ENCODE measurements at places on chromosomes 16 and 17.

DNA sequence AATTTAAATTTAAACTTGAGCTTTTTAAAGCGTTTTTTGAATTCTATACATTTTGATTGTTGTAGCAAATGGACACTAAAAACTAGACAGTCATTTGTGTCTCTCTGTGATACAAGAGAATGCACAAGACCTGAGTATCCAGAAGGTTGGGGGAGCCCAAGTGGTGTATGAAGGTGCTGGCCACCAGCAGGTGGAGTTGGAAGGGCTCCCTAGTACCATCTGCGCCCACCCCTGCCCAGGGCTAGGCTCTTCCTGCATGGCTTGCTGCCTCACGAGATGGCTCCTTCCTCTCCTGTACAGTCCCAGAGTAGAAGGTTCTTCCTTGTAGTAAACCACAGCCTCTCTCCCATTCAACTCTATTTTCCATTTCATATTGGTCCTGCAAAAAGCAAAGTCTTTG is 17.0 kb downstream of the GID4 start:
- no peak for DNase-seq

DNA sequence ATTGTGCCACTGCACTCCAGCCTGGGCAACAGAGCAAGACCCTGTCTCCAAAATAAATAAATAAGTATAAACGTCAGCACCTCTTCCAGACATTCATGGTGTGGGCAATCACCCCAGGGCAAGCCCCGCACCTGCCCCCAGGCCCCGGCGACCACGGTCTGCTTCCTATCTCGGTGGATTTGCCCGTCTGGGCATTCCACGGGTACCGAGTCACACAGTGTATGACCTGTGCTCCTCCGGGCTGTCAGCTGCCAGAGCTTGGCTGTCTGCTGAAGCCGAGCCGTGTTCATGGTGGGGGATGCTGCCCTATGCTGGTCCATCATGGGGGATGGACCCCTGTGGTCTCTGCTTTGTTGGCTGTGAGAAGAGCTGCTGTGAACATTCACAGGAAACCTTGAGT is 15.4 kb downstream of the CYBC1 start:
- no peak for DNase-seq

DNA sequence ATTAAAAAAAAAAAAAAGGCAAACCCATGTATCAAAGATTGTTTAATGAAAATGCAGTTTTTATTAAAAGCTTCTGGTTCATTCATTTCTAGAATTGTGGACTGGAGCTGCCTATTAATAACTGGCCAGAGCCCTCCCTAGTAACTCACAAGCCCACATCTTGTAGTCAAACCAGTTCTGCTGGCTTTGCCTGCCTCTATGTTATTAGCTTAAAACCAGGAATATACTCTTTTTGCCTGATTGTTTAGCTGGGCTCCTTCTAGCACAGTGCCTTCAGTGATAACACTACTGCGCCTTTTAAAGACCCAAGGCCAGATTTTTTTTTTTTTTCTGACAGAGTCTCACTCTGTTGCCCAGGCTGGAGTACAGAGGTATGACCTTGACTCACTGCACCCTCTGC is 26.0 kb downstream of the TAC4 start:
- no peak for DNase-seq

DNA sequence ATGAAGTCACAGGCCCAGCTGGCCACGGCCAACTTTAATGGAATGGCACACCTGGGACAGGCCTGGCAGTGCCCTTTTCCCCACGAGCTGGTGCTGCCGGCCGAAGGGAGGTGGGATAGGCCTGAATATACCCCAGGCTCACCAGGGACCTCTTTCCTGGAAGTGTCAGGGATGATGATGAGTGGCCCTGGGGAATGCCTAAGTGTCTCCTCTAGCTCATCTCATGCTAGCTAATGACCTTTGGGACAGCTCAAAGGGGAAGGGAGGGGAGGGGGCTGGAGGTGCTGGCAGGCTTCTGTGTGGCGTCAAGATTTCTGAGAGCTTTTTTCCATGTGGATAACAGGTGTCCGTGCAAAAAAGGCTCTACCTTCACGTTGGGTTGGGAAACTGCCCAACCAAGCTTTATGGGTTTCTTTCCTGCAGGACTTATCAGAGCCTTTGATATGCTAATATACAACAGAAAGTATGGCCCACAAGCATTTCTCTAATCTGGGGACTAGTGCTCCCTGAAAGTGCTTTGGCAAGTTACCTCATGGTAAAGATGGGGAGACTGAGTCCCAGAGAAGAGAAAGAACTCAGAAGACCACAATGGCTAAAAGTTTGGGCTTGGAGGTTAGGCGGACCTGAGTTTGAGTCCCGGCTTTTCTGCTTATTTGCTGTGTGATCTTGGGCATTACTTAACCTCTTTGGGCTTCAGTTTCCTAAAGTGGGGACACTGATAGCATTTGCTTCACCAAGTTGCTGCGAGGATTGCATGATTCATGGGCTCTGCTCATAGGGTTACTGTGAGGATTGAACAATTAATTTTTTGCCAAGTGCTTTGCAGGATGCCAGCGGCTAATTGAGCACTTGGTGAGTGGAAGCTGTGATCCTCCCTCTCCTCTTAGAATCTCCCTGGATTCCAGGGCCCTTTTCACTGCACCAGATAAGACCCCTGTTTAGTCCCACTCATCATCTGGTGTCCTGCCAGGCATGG is 14.0 kb downstream of the ADGRG1 start:
- DNase-seq, result no peak

- DNase-seq, result no peak
These were observed 449 bp downstream of the SMCR8 start for GRCh38 chr17:18315562-18315922.

DNA sequence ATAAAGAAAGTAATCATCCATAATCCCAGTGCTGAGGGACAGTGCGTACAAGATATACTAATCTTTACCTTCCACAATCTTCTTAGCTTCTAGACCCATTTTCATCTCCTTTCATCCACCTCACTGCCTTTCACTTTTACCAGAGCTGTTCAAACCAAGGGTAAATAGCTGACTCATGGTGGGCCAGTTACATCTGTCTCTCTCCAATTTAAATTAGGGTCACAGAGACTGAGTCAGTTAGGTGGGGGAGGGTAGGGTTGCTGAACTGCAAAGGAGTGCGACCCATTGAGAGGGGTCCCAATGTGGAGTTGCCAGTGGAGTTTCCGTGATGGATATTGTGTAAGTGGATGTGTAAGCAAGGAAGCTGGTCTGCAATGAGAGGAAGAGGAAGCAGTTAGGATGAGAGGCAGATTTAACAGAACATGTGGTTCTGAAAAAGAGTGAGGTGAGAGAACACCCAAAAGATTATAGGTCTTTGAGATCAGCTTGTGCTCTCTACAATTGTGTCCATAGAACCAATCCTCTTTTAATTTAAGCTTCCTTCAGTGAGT is 83.5 kb downstream of the GP2 start:
- DNase-seq, result no peak

DNA sequence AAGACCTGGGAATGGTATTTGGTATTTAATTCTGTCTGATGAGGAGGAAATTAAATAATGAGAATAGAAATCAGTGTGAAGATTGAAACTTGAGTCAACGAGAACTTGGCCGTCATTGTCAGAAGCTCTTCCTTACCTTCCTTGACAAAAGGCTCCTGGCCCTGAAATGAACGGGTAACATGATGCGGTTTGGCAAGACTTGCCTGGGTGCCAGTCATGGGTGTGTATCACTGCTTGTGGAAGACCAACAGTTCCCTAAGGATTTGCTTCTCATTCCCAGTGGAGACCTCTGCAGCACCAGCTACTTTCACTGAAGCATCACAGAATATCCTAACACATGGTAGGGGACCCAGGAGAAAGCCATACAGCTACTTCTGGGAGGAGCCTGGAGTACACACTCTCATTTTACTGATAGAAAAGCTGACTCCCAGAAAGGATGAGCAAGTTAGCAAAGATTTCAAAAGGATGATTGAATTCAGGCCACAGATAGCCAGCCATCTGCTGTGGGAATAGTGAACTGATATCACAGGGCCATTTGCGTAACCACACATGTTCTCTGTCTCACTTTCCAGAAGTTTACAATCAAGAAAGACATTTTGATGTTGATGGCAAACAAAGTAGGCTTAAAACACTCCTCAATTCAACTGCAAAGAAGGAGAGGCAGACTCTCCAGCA is 258.1 kb upstream of the SALL1 start:
- no peak for DNase-seq

DNA sequence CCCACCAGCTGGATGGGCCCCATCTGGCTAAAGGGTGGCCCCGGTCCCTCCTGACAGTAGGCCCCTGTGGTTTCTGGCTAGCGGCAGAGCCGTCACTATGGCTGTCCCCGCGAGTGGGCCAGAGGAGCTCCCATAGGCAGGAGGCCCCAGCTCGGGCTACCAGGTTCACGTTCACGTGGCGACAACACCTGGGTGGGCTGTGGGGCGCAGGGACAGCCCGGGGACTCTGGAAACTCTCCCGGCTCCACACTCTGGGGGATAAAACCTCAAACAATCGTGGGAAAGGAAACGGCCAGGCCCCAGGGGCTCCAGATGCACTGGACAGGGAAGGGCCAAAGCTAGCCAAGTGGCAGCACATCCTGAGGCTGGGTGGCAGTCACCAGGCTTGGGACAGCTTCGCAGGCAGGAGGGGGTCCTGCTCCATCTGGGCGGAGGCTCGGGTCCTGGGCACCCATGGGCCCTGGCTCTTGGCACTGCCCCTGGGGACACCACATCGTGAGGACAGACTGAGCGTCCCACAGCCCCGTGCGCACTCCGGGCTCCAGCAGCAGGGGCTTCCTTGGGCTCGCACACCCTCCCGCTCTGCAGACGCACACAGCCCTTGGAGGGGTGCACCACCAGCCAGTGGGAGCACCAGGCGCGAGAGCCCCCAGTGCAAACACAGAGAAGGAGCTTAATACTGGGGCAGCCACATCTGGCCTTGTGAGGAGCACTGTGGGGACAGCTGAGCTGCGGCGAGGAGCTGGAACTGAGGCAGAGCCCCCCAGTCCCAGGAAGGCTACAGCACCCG is 4.4 kb downstream of the RNF166 start:
- no peak for DNase-seq

- no peak for DNase-seq
These were observed 21.0 kb upstream of the ITGAX start for GRCh38 chr16:31333686-31334649.

- DNase-seq, result no peak
These were observed 29.1 kb upstream of the ERN1 start for GRCh38 chr17:64158831-64159590.

- DNase-seq, result no peak
These were observed 186.2 kb upstream of the WSCD1 start for GRCh38 chr17:5883775-5884665.

- DNase-seq, result no peak
These were observed 36.1 kb downstream of the GINS2 start for GRCh38 chr16:85652431-85653221.

- no peak for DNase-seq
These were observed 7.6 kb upstream of the PPP1R1B start for GRCh38 chr17:39618956-39619785.

DNA sequence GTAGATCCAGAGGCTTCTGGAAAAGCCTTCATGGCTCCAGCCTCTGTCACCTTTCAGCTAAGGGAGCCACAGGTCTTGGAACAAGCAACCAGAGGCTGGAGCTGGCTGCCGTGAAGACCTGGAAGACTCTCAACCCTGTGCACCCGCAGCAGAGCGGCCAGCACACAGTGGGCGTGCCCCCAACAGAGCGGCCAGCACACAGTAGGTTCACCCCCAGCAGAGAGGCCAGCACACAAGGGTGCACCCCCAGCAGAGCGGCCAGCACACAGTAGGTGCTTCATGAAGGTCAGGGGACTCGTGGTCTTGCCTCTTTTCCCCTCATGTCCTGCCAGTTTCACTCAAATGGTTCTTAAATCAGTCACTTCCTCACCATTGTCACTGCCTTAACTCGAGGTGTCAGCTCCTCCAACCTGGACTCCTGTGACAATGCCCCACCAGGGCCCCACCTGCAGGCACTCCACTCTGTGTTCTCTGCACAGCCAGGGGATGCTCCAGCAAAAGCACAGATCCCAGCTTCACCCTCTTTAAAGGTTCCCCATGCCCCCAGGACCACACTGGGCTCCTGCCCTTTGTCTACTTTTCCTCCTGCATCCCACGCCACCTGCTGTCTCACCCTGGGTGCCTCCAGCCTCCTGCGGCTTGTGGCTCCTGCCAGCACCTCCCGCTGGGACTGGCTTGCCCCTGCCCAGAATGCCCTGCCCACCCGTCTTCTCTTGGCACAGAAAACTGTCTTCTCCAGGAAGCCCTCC is 42.4 kb upstream of the DOC2B start:
- no peak for DNase-seq

DNA sequence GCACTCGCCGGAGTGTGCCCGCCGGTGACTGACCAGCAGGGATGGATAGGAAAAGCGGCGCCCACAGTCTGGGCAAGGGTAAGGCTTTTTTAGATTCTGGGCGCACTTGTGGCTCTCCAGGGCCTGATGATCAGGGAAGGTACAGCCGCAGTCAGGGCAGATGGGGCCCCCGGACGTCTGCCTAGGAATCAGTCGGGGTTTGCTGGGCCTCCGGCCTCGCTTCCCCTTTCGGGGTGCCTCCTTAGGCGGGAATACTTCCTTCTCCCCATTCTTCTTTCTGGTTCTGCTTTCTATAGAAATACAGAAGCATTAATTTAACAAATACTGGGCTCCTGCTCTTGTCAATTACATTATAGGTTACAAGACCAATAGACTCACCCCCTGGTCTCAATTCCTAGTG is 5.0 kb downstream of the ZNF689 start:
- peak; percentile 43 for DNase-seq

DNA sequence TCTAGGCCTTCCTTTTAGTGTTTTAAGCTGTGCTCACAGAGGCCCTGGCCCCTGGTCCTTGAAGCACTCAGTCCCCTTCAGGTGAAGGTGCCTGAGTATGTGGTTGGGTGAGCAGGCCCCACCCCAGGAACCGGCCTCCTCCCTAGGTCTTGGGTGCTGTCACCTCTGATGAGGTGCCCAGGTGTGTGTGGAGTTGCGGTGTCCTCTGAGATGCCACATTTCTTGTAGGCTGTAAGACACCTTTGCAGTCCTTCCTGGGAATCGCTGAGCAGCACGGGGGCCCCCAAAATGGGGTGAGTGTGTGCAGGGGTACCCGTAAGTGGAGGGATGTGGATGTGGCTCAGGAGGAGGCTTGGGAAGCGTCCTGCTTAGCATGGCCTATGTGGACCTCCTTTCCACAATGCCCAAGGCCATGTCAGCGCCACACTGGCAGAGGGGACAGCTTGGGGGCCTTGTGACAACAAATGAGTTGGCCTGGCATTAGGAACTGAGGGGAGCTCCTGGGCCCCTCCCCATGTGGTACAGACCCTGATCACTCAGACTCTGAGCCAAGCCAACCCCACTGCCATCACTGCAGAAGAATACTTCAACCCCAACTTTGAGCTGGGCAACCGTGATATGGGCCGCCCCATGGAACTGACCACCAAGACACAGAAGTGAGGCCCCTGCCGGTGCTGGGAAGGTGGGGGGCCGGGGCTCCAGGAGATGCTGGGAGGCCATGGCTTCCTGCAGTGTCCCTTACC is 11.2 kb downstream of the CORO6 start:
- DNase-seq, result no peak

- no peak for DNase-seq
These were observed 33.3 kb upstream of the SMPD3 start for GRCh38 chr16:68481636-68482035.

Measured in pons (tissue), 1 donor.